ENCODE measurements at places on chromosomes 12 and 14.
A peak's percentile ranks its signal among the peaks of the same experiment; 100 is the strongest.

DNA sequence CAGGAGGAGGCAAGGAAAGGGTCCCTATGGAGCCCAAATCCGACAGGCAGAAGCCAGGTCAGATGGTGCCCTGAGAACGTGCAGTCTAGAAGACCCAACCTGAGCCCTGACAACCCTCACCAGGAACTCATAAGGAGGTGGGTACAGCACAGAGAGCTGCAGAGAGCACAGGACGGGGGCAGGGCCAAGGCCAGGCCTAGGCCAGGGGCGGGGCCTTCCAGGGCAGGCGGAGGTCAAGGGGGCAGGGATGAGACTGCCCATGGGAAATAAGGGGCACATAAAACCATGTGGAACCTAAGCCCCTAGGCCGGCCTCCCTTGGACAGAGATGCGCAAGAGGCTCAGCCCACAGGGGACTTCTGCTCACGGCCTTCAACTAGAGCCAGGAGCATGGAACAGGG is 45.1 kb downstream of the SSH1 start:
- DNase-seq, result no peak

DNA sequence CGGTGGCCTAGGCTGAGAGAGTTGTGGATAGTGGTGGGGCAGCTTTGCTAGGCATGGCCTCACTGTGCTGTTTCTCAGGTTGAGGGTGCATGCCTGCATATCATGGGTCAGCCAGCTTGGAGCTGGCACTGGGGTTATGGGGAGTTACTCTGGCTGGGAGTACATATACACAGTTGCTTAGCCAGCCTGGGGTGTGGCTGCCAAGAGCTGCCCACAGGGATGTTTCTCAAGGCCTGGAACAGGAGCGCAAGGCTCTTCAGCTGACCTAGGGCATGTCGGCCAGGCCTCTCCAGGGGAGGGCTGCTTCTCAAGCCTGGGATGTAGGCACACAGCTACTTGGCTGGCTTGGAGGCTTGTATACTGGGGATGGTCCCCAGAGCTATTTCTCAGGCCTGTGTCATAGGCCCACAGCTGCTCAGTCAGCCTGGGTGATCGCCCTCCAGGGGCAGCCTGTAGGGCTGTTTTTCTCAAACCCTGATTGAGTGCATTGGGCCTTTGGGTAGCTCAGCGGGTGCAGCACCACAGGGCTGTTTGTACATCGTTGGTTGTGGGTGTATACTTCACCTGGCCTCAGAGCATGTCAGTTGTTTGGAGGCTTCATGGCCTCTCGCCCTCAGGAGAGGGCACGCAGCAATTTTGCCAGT is 114.9 kb downstream of the METTL25 start:
- DNase-seq, result no peak

- DNase-seq, result no peak
Observed at GRCh38 chr12:28390206-28390605, 199.9 kb downstream of the CCDC91 start.

GRCh38 chr12:76189851-76190250 is 105.4 kb upstream of the NAP1L1 start:
- DNase-seq, result no peak

DNA sequence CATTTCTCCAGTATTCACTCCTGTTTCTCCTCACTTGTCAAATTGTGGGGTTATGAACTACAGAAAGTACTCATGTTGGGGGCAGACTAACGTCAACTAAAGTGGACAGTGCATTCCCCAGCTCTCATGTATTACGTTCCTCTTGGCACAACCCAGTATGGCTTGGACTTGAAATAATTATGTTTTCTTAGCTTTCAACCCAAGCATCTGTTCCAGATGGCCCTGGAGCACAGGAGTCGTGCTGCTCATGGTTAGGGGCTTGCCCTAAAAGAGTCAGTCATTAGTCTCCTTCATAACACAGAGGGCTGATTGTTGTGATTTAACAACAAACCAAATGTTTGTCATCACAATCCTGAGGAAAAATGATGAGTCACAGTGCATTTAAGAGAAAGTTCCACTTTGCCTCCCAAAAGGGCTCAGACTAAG is 154.4 kb downstream of the RPAP3 start:
- no peak for DNase-seq

DNA sequence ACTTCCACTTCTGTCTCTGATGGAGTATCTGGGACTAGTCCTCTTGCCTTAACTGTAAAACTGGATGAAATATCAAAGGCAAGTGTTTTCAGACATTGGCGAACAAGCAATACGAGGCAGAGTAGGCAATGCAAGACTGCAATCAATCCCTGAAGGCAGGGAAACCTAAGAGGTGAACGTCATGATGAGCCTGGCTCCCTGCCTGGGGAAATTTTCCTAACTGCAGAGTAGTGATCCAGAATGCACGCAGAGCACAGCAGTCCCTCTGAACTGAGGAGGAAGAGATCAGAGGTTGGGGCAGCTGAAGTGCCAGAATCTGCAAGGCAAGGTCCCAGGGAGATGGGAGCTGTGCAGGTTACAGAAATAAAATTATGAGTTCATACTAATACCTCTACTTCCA is 18.5 kb downstream of the BHLHE41 start:
- no peak for DNase-seq

- no peak for DNase-seq
Observed at GRCh38 chr14:91606851-91607250, 96.7 kb upstream of the PPP4R3A start.

- peak; percentile 36 for DNase-seq
Observed at GRCh38 chr14:102481791-102482238, 27.8 kb downstream of the ANKRD9 start.

DNA sequence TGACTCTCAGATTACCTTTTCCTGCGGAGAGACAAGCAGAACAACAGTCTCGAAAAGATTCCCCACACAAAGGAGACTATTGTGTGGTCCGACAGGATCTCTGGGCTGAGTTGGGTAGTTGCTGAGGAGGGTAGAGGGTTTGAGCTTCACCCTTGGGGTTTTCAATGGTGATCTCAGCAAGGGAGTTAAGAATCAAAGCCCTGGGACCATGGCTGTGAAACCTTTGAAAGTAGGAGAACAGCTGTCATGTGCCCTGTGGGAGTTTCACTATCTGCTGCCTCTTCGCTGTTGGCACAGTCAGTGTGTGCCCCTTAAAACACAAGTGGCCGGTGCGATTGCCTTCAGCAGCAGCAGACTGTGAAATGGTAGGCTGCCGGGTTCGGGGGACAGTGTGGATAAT is 14.2 kb upstream of the PLEK2 start:
- DNase-seq, result no peak

DNA sequence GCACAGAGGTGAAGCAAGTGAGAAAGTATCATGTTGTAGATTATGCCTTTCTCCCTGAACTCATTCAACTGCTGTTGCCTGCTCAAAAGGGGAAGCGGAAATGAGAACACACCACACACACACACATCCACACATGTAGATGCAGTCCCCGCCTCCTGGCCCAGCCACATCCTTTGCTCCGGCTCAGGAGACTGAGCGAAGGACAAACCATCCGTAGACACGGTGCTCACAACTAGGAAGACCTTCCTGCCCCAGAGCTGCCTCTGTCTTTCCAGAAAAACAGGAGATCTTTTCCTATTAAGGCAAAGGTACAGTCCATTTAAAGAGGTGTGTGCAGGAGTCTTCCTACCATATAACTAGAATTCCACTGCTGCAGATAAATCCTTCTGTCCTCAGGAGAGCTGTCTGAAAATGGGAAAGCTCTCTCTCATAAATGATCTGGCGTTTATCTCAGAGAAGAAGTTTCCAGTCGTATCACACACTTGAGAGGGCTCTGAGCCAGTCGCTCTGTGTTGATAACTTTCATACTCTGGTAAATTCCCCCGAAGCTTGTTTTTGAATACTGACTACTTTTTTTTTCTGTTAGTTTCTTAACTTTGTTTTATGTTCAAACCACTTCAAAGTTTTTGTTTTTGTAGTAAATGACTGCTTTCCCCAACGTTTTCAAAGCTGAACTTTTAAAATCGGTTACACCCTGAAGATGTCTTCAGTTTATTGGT is at the start of gene TESPA1:
TESPA1 (minus strand) TSS at position 105 of the 719 bp plus-strand sequence. CDS start 10,200 bp downstream, outside the sequence.
- DNase-seq, result no peak

GRCh38 chr12:114655934-114656749 is 27.8 kb downstream of the TBX3 start:
- no peak for DNase-seq

DNA sequence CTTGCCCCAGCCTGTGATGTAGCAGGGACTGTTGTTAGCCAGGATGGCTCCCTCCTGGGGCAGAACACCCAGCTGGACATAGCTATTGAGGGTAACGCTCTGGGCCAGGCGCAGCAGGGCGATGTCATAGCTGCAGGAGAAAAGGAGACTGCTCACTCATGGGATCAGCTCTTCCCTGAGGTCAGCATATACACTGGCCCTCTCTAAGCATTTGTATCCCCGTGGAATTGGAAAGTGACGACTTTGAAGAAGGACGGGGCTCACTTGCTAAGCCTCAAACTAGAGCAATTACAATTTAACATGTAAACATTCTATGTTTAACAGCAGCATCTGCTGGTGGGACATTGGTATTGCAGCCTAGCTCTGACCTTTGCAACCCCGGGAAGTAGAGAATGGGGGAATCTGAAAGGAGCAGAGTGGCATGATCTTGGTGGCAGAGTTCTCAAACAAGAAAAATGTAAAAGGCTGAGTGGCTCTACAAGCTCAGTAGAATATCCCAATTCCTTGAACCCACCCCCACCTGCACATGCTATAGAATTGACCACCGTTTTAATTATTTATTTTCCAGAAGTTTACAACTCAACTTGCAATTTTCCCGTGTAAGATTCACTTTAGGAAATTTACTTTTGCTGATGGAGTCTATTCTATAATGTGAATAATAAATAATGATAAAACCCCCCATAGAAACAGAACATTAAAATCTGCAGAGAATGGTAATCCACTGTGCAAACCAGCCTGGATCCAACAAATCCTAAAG is 5.0 kb downstream of the CELA1 start:
- DNase-seq, result peak; percentile 77

DNA sequence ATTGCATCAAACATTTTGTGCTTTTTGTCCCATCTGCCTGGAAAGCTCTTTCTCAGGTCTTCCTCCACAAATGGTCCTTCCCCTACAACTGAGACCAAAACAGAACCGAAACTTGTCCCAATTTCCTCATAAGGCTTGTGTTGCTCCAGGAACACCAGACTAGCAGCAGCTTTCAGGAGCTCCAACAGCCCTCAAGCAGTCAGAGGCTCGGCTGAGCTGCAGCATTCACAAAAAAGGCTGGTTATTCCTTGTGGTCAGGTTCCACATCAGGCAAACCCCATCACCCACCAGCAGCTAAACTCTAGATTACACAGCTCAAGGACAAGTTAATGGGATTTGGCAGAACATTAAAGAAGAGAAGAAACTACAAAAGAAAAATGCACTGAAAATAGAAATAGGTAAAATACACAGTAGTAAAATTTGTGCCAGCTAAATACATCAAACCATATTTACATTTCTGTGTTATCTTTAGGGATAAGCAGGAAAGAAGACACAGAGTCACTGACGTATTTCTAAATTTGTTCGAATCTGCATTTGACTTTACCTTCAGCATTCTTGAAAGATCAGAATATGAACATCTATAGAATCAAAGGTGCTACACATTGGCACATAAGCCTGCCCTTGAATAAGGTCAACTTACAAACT is 141.2 kb downstream of the STXBP6 start:
- DNase-seq, result no peak

DNA sequence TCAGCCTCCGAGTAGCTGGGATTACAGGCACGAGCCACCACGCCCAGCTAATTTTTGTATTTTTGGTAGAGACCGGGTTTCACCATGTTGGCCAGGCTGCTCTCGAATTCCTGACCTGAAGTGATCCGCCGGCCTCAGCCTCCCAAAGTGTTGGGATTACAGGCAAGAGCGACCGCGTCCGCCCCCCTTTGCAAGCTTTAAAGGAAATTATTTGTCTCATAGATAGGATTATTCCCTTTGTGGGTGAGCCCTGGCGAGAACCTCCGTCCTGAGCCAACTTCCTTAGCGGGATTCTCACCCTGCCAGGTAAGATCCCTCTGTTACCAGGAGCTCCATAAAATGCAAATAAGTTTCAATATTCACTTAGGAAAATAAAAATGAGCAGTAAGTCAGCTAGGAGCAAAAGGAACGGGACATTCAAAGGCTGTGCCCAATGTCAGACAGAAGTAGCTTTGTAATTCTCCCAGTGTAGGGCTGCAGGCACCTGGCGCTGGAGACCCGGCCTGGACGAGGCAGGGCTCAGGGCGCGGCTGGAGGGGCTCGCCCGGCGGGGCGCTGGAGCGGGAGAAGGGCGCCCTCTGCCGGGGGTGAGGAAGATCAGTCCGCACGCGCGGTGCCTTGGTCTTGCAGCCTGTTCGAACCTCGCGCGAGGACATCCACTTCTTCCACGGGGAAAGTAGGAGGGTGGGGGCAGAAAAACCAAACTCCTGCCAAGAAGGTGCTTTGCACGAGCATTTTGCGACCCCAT is 47.2 kb upstream of the PLXNC1 start:
- DNase-seq, result peak; percentile 72

DNA sequence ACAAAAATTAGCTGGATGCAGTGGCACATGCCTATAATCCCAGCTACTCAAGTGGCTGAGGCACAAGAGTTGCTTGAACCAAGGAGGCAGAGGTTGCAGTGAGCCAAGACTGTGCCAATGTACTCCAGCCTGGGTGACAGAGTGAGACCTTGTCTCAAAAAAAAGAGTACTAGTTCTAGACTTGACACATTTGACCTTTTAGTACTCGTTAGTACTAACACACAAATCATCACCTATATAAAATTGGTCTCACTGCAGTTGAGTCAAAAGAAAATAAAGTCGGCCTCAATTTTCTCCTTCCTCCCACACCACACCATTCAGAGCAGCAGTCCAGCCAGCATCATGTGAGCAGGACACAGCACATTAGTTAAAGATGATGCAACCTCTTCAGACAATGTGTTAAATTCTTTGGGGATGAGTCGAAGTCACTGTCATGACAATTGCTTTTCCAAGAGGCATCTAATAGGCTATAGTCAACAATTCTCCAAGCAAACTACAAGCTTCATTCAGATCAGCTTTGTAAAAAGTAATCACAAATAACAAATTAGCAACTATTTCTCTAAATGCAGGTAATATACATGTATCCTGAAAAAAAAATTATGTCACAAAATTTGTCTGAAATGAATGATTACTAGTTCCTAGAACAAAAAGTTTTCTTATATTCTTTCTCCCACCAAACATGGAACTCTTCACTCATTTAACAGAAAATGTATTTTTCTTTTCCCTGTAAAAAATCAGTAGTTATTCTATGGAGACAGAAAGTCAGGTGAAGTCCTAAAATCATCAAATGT is 55.6 kb downstream of the CLIP1 start:
- no peak for DNase-seq

- no peak for DNase-seq
Observed at GRCh38 chr14:91228112-91229004, 16.1 kb downstream of the GPR68 start.
